NCI-H526 treated with DMSO at 0.1 percent for 48 hours (cell line): ENCODE measurements at places on chromosomes 7 and 10.

GRCh38 chr7:21902240-21902639 lies 43.5 kb downstream of the CDCA7L start:
- no peak for DNase-seq

GRCh38 chr7:12211054-12211710 lies at the start of gene TMEM106B:
TSS of gene TMEM106B (plus strand) at chr7:12211294. CDS start at chr7:12214811, 3,517 bp downstream.
- DNase-seq = peak; percentile 92

GRCh38 chr10:31644931-31645633 lies 283.5 kb downstream of the ARHGAP12 start:
- no peak for DNase-seq

DNA sequence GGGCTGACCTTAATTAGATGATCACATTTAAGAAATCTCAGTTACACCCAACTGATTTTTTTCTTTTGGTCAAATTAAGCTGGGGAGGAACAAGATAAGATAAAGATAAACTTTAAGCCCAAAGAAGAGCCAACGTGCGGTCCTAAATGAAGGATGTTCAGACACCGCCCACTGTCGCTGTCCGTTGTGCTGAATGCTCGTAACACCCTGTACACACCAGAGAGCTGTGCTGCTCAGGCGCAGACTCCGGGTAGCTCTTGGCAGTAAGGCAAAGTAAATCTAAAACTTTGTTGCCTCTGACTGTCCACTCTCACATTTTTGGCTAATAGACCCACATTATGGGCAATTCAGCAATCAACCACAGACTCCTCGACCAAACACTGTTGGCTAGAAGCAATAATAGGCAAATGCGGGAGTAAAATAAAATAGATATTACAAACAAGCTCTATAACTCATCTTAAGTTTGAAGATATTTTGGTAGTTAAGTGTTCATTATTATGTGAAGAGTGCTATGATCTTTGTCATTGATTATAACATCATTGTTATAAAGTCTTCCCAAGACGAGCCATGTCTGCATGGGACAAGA lies 57.1 kb downstream of the PLPP4 start:
- DNase-seq = no peak
